ENCODE measurements at places on chromosomes 4 and X.

- no peak for DNase-seq
Measured at GRCh38 chr4:121679267-121679666, 17.5 kb downstream of the ANXA5 start.

- peak; percentile 10 for DNase-seq
Measured at GRCh38 chr4:118265312-118266144, 87.3 kb downstream of the PRSS12 start.

DNA sequence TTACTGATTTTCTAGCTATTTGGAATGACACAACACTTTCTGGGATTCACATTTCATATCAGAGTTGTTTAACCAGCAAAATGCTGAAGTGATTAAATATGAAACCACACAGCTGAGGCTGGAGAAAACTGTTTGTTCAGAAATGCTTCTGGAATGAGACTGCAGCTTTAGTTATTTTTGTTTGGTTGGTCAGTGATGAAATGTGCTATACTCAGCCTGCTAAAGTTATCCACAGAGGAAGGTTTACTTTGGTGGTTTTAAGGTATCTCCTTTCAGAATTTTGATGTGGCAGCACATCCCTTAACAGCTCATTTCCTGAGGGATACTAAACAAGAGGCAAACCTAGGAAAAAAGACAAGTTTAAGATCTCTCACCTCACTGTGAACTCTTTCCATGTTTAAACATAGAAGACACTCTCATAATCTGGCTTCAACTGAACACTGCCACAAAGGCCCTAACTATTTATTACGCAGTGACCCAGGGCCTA, 106.6 kb upstream of the PDE5A start:
- DNase-seq, result peak; percentile 74

DNA sequence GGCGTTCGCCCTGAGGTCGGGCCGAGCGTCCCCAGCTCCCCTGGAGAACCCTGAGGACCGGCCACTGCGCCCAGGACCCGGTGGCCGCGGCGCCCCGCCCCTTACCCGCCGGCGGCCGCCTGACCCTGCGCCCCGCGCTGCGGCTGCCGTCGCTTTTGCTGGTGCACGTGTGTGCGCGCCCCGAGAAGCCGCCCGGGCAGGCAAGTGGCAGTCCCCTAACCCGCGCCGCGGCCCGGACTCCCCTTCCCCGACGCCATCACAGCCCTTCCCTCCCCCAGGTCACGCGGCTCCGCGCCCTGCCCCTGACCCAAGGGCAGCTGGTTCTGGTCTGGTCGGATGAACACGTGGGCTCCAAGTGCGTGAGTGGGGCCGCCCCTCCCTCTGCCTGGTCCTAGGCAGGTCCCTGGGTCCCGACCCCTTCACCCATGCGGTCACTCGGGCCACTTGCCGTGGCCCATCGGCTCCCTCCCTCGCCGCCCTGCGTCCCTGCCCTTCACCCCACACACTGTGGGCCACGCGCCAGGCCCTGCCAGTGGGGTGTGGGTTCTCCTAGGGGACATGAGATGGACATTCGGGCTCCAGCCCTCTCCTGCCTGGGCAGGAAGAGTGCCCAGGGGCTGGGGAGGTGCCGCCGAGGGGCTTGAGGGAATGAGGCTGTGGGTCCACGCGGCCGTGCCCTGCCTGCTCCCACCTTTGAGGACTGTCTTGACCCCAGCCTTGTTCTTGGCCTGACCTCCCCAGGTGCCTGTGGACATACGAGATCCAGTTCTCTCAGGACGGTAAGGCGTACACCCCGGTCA, 8.0 kb upstream of the FGFRL1 start:
- DNase-seq, result no peak

Data from fibroblast of pulmonary artery (primary cell).